ENCODE measurements at places on chromosomes 12 and 14. TPM values are rescaled to one million over a fixed set of nuclear protein-coding genes. Genes with fewer than 3 reads are reported as not detected.

HSPB8 gene
- total RNA-seq, result 21.3 TPM

RAPGEF3 gene
- 2.8 TPM for total RNA-seq

HOXC13 gene
- not detected for total RNA-seq

CKAP4 gene
- 132 TPM for total RNA-seq

RHNO1 gene
- total RNA-seq, result 16.7 TPM

SLC24A4 gene
- not detected for total RNA-seq

PLCZ1 gene
- total RNA-seq, result not detected

KRT4 gene
- under 0.01 TPM for total RNA-seq

CIDEB gene
- 0.51 TPM for total RNA-seq

GZMB gene
- total RNA-seq, result not detected

KMT2D gene
- 21.1 TPM for total RNA-seq

SLC6A15 gene
- 0.99 TPM for total RNA-seq

PLEKHG7 gene
- not detected for total RNA-seq

FAM181A gene
- total RNA-seq, result not detected

LRP1-AS gene
- total RNA-seq, result not detected

FSCB gene
- total RNA-seq, result not detected

ACVRL1 gene
- total RNA-seq, result 20.8 TPM

PRPH gene
- total RNA-seq, result 0.50 TPM

KRT6A gene
- total RNA-seq, result not detected

TMEM132D gene
- total RNA-seq, result not detected

TDRD9 gene
- total RNA-seq, result 0.50 TPM

LRRC10 gene
- total RNA-seq, result not detected

FGF23 gene
- not detected for total RNA-seq

OR6C75 gene
- total RNA-seq, result not detected

NAV3 gene
- total RNA-seq, result 50.3 TPM

SERPINA12 gene
- total RNA-seq, result not detected

RAB15 gene
- total RNA-seq, result 3.6 TPM

TBC1D30 gene
- 0.26 TPM for total RNA-seq

C12orf56 gene
- total RNA-seq, result 0.77 TPM

IFNG-AS1 gene
- total RNA-seq, result not detected

APOF gene
- total RNA-seq, result not detected

COX8C gene
- 0.33 TPM for total RNA-seq

CMKLR1 gene
- total RNA-seq, result under 0.01 TPM

GPR132 gene
- 0.26 TPM for total RNA-seq

AKAP3 gene
- 1.5 TPM for total RNA-seq

FOXN4 gene
- total RNA-seq, result not detected

SLC10A1 gene
- not detected for total RNA-seq

KERA gene
- total RNA-seq, result not detected

GPR65 gene
- total RNA-seq, result 0.17 TPM

SOX5 gene
- 16.4 TPM for total RNA-seq

ADSS1 gene
- total RNA-seq, result 2.3 TPM

DNAJC22 gene
- 4.6 TPM for total RNA-seq

LALBA gene
- total RNA-seq, result not detected

COL2A1 gene
- not detected for total RNA-seq

TAS2R50 gene
- total RNA-seq, result 2.3 TPM

MAP3K12 gene
- 37.8 TPM for total RNA-seq

ACOT6 gene
- total RNA-seq, result not detected

PKP2 gene
- under 0.01 TPM for total RNA-seq

PPP4R4 gene
- 0.51 TPM for total RNA-seq

AJUBA gene
- total RNA-seq, result 57.0 TPM

CCDC38 gene
- total RNA-seq, result not detected

OAS3 gene
- total RNA-seq, result 2.6 TPM

TRPV4 gene
- total RNA-seq, result 0.51 TPM

CCDC184 gene
- 0.17 TPM for total RNA-seq
